ENCODE measurements at places on chromosomes 1 and 21.

DNA sequence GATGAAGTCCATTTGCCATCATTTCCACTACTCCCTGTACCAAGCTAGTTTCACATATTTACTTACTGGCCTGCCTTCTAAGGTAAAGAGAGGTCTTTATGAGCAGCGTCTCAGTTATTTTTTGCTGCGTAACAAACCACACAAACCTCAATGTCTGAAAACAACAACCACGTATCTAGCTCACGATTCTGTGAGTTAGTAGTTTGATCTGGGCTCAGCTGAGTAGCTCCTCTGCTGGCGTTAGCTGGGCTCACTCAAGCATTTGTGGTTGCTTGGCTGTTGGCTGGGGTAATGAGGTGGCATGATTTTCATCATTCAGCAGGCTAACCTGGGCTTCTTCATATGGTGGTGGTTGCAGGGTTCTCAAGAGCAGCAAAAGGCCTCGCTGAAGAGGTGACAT, 225.4 kb downstream of the FOXD2 start:
- no peak for DNase-seq

GRCh38 chr1:244356376-244356775, 95.3 kb downstream of the ADSS2 start:
- DNase-seq: no peak

DNA sequence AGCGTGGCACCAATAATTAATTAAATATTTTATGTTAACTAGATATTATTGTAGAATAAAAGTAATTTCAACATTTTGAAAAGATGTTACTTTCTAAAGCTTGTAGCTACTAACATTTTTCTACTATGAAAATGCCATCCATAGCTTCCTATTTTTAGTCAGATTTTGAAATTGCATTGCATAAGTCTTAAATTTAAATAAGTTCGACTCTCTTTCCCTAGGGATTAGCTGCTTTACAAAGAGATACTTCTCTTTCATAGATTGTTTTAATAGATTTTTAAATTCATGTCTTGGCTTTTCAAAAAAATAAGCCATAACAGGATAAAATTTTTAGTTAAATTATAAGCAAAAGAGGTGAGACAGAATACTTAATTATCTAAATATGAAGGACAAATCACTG, 1279.6 kb downstream of the KCNT2 start:
- DNase-seq: no peak

GRCh38 chr1:152313970-152314369, 11.1 kb downstream of the FLG start:
- DNase-seq: no peak

GRCh38 chr1:226404063-226404903, 3.6 kb downstream of the PARP1 start:
- DNase-seq: no peak

DNA sequence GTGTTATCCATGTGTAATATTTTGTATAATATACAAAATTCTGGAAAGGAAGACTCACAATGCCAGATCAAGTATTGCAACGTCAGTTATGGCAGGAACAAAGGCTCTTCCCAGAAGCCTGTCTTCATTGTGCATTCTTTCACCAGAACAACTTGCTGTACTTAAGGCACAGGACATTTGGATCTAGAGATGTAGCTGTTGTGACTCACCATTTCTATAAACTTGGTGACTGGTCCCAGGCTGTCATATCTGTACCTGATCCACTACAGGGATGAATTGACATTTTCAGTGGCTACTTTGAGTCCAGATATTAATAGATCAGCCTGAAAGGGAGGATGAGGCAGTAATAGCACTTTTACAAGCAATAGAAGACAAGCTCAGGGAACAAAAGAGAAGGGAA, 299.8 kb downstream of the DISC1 start:
- DNase-seq: no peak

GRCh38 chr1:169999761-170000160, 74.7 kb downstream of the KIFAP3 start:
- no peak for DNase-seq

GRCh38 chr1:44698138-44698537, 23.6 kb downstream of the ARMH1 start:
- no peak for DNase-seq

DNA sequence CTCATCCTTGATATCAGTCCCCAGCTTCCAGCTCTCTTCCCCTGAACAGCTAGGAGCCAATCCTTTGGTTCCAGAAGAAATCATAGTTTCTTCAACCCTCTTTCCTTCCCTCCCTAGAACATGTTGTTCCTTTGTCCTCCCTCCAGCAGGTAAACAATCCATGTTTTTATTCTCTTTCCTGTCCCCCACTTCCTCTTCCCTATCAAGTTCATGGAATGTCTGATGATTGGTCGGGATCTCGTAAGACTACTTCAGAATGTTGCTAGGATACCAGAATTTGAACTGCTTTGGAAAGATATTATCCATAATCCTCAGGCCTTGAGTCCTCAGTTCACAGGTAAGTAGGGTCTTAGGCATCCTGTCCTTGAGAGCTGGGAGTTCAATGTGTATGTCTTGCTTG, 23.1 kb upstream of the SLC27A3 start:
- DNase-seq: no peak

DNA sequence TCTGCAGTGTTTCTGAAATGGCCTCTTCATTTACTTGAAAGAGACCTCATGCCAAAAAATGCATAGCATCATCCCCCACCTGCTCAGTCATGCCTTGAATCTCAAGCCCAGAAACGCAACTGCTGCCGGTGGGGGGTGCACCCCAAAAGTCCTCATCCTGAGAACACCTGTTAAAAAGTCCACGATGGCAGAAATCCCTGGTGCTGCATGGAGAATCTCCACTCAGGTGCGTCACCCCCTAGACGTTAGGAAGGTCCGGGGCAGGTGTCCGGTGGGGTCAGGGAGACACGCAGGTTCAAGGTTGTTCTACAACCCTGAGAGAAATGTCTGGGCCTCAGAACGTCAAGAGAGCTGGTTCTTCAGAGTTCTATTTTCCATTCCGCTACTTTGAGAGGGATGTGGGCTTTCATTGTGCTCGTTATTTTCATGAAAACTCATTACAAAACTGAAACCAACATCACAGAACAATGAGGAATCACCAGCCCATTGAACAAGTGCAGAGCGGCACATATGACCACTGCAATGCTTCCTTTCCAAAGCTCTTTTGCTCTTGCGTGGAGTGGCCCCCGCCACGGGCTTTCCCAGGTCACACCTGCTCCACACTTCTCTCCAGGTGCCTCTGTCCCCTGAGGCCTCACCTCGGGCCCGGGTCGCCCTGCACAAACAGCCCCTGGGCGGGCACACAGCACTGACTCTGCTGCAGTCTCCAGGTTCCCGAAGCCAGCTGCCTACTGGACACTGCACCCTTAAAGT, 201.9 kb downstream of the TOMM20 start:
- no peak for DNase-seq

DNA sequence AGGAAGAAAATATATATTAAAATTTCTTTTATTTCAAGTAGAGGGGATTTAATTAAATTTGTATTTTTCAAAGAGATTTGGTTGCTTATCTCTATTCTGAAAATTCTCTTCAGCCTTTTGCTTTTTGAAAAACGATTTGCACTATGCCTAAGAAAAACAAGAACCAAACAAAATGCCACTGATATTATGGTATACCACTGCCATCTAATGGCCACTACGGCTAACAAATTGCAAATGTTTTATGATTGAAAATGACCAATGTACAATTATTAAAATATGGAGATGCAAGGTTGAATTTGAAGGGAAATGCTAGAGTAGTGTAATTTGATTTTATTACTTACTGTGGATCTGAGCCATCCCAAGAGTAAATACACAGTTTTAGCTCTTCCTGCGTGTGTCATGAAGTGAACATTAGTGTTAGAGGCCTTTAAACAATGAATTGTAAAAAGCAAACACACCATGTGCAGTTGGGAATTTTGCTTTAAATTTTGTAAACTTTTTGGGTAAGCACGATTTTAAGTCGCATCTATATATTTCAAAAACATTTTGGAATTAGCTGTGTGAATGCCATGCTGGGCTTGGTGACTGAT, 137.4 kb upstream of the USP25 start:
- DNase-seq: peak; percentile 0

DNA sequence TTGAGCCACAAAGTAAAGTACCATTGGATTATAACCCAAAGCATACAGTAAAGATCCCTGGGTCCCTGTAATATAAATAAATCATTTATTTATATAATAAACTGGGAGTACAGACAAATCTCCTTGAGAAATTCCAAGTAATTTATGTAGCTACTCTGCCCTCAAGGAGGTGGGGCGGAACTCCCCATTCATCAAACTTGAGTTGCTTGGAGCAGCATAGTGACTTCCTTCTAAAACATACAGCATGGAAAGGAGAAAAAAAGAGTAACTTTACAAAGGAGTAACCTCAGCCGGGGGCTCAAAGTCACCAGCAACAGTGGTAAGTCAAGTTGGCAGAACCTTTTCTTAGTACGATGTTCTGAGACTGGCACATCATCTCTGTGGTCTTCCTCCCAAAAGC, 4.5 kb downstream of the LAPTM5 start:
- DNase-seq: no peak

GRCh38 chr21:35083246-35083645, 34.1 kb upstream of the RUNX1 start:
- no peak for DNase-seq

DNA sequence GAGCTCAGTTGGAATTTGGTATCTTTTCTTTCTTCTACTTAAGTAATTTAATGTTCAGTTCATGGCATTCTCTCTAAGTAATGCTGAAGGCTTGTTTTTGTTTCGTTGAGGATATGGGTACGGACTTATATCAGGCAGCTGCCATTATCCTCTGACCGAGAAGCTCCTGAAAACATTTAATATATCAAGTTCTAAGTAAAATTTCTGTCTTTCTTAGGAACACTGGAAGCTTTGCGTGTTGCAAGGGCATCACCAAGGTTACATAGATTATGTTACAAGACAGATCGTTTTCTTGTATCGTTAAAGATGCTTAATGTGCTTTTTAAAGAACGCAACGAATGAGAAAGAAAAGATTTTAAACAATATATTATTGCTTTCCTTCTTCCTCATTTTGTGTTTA, 1.0 kb upstream of the GALNT2 start:
- DNase-seq: no peak

- no peak for DNase-seq
Measured at GRCh38 chr1:214953901-214954616, 128.5 kb upstream of the KCNK2 start.

DNA sequence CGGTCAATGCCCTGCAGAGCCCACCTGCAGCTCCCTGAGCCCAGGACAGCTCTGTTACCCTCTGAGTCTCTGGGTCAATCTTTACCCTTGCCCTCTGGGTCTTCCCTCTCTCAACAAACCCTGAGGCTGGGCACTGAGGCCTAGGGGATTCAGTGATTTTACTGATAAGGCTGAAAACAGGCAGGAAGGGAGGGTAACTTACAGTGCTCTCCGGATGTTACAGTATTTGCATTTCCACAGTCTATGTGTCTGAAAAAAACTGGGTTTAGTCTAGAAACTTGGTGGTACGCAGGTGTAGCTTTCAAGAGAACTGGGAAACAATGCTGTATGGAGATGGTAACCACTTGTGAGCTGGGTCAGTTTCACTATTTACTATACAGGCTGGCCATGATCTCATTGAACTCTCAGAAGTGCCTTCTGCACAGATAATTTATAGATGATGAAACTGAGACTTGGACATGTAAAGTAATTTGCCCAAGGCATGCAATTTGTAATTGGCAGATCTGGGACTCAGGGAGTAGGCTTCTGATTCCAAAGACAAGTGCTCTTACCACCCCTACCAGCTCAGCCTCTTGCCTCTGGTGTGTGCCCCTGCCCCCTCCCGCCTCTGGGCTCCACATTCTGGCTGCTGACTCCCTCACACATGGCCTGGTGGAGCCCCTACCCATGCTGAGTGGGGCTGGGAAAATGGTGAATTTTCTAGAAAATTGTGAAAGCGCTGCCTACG, 48.8 kb downstream of the TENT5C start:
- DNase-seq: no peak

- DNase-seq: no peak
Measured at GRCh38 chr1:221276896-221277409, 397.7 kb downstream of the HLX start.

DNA sequence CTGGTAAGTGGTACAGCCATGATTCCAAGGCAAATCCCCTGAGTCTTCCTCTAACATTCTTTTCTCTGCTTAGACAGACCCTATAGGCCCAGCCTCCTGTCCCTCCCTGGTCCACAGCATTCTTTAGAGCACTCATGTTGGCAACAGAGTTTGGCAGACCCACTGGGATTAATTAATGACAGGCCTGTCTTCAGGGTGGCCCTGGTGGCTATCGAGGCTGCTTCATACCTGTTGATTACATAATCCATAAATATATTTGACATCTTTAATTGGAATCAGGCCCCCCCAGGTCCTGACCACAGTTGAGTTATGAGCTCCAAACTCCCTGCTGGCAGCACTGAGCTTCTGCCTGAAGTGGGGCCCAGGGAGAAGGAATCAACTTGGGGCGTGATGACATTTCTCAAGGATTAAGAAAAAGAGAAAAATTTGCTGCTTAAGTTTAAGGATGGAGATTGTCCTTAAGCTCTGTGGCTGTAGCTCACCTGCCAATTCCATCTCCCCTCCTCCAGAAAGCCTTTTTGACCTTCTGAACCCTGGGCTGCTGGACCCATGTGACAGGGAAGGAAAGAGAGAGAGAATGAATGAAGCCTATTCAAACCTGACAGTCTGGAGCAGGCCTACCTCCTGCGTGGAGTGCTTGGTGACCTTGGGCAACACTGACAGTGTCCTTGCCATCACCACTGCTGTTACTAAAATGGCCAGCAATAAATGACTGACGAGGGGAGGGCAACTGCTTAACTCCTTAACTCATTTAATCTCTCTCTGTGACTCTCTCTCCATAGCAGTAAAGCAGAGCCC, 156.6 kb downstream of the TRABD2B start:
- DNase-seq: no peak

- DNase-seq: no peak
Measured at GRCh38 chr1:171258429-171258828, 10.1 kb downstream of the FMO1 start.

- DNase-seq: no peak
Measured at GRCh38 chr1:227378871-227379554, 60.7 kb upstream of the CDC42BPA start.

GRCh38 chr1:157139052-157139715, 989 bp upstream of the ETV3 start:
- no peak for DNase-seq

GRCh38 chr1:176056312-176056711, 150.8 kb downstream of the COP1 start:
- DNase-seq: no peak

GRCh38 chr1:198669023-198669698, 30.3 kb downstream of the PTPRC start:
- peak; percentile 68 for DNase-seq

- DNase-seq: no peak
Measured at GRCh38 chr1:44421446-44421884, 16.4 kb downstream of the RNF220 start.

DNA sequence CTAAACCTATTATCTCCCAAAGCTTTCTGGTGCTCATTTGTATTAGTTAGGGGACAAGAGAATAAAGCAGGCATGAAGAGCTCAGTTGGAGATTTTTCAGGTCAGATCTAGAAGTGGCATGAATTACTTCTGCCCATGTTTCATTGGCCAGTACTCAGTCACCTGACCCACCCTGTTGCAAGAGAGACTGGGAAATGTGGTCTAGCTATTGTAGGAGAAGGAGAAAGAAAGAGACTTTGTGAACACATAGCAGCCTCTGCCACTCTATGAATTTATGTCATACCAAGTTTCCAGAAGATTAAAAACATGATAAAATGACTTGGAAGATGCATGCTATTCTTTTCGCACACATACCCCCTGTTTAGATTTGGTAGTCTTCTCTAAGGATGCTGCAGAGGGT, 302.3 kb upstream of the RUNX1 start:
- no peak for DNase-seq

- no peak for DNase-seq
Measured at GRCh38 chr1:155645034-155645598, 35.1 kb downstream of the MSTO1 start.
